Psoas muscle (tissue), 8 donors: ENCODE measurements at places on chromosomes 2 and 18. TPM values are rescaled to one million over a fixed set of nuclear protein-coding genes. Genes with fewer than 3 reads are reported as not detected.
A peak's percentile ranks its signal among the peaks of the same experiment; 100 is the strongest.

- H3K4me1 ChIP-seq = no peaks in the 10 kb centered on the region
- H3K27ac ChIP-seq = no peak overlapping the region
- no peak for DNase-seq
Observed at GRCh38 chr2:136101042-136101441, 16.9 kb downstream of the CXCR4 start.

DNA sequence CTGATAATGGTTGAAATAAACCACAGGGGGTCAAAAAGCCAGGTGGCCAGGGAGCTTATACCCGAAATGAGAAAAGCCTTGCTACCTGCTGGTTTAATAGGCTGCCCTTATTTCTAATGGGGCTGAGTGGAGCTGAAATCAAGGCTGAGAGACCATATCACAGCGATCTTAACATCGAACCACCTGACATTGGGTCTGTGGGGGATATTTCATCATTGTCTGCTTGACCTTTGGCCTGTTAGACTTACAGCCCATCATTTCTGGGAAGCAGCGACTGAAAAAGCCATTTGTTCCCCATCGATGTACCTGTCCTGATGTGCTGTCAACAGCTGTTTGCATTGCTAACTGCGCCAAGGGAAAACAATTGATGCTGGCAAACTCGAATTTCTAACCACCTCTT, 199.7 kb upstream of the SLC14A2 start:
- H3K4me3 ChIP-seq = no peak overlapping the region
- no peak overlapping the region for H3K27ac ChIP-seq
- no peaks in the 10 kb centered on the region for H3K36me3 ChIP-seq
- DNase-seq = no peak

DNA sequence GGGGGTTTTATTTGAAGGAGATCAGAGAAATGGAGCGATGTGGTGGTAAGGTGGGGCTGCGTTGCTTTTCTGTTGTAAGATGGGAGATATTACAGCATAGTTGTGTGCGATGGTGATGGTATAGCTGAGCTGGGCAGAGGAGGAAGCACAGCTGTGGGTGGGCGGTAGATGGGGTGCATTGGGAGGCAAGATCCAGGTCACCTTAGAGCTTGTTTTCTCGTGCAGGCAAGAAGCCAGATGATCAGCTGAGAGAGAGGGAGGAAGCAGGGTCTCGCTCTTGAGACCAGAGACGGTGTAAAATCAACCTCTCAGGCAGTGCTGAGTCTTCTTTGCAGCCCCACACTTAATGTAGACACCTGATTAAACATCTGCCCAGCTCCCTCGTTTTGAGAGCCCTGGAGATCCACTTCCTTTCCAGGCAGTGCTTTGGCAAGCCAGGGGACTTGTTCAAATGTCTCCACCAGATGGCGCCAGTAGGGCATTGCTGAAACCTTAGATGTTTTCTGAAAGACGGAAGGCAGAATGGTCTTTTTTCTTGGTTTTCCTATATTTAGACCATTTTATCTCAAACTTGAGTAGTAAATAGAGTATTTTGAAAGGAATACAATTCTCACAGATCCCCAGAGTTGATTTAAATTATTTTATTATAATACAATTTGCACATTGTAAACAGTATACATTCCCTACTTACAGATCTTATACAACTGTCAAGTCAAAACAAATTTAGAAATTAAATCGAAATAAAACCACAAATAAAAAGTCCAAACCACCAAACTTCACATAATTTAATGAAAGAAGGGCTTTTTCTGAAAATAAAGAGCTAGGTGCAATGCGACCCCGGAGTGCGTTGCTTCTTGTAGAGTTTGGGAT, 21.1 kb upstream of the LYPD6B start:
- H3K4me3 ChIP-seq = no peak overlapping the region
- H3K27me3 ChIP-seq = no peaks in the 10 kb centered on the region
- no peaks in the 10 kb centered on the region for H3K4me1 ChIP-seq
- no peak overlapping the region for H3K27ac ChIP-seq

DNA sequence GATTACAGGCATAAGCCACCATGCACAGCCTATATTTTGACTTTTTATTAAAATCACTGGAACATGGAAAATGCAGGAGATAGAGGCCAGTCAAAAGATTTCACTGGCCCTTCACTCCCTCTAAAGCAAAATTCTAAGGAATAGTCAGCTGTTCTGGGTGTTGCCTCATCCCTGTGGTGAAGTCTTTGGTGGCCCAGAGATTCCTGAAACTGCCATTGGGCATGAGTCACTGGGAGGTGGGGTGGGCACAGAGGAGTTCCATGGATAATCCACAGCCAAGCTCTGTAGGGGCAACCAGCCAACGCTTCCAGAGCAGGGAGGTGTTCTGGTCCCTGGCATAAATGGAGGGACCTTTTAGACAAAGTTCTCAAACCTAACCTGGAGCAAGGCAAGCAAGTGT, 89.7 kb upstream of the TTC39C start:
- no peak for DNase-seq
- H3K27ac ChIP-seq = no peak overlapping the region
- H3K4me1 ChIP-seq = no peaks in the 10 kb centered on the region
- no peaks in the 10 kb centered on the region for H3K36me3 ChIP-seq
- H3K4me3 ChIP-seq = no peak overlapping the region

DNA sequence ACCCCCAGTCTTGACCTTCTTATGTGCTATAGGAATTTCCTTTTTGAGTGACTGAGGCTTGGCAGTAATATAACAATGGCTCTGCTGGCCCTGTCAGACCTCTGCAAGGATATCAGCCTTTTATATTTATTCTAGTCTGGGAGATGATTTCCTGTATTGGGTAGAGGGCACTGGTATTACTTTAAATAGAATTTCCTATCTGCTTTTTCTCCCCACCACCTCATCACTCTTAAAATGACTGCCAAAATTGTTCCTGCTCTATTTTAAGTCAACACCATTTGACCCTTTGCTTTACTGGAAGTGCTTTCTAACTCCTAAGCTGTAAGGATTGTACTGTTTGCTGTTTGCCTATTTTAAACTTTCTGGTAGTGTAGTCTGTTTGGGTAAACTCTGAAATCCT, 658.4 kb upstream of the FSHR start:
- H3K27me3 ChIP-seq = no peaks in the 10 kb centered on the region
- DNase-seq = no peak
- H3K36me3 ChIP-seq = no peaks in the 10 kb centered on the region
- no peaks in the 10 kb centered on the region for H3K4me1 ChIP-seq

The CCT4 gene
- total RNA-seq = 132 TPM

DNA sequence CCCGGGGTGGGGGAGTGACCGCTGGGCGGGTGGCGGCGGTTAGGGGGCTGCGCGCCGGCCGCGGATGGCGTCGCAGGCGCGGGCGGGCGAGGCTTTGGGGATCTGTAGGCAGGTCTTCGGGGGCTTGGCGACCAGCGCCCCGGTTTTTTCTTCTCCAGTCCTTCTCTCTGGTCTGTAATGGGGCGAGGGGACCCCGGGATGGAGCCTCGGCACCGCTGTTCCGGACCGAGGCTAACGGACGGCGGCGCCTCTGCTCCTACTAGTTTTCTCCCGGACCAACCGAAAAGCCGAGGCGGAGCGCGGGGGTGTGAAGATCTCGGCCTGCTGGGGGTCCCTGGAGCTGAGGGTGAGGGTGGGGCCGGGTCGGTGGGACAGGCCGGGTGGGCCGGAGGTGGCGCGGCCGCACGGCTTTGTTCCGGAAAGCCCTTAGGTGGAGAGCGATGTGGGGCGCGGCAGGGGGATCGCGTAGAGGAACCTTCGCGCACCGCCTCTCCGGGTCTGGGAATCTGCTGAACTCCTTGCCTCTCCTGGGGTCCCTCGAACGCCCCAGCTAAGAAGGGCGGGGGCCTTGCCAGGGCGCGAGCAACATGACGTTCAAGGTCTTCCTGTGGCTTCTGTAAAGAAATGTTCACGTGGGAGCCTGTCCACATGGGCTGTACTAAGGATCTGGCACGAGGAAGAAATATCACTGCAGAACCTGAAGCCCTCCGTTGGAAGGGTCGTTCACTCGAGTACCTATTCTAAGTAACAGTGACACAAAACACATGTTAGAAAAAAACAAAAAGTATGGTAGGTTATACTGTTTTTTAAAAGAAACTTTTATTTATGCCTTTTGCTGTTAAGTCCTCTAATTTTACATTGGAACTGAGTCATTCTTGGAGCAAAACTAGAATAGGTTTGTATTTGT, 861 bp downstream of the SLC39A10 start:
- peak; percentile 70 for DNase-seq
- H3K4me3 ChIP-seq = peak overlapping the region; percentile 92
- no peaks in the 10 kb centered on the region for H3K36me3 ChIP-seq
- H3K4me1 ChIP-seq = peaks cover 25% of the 10 kb centered on the region
- no peaks in the 10 kb centered on the region for H3K27me3 ChIP-seq
- peak overlapping the region; percentile 91 for H3K27ac ChIP-seq

DNA sequence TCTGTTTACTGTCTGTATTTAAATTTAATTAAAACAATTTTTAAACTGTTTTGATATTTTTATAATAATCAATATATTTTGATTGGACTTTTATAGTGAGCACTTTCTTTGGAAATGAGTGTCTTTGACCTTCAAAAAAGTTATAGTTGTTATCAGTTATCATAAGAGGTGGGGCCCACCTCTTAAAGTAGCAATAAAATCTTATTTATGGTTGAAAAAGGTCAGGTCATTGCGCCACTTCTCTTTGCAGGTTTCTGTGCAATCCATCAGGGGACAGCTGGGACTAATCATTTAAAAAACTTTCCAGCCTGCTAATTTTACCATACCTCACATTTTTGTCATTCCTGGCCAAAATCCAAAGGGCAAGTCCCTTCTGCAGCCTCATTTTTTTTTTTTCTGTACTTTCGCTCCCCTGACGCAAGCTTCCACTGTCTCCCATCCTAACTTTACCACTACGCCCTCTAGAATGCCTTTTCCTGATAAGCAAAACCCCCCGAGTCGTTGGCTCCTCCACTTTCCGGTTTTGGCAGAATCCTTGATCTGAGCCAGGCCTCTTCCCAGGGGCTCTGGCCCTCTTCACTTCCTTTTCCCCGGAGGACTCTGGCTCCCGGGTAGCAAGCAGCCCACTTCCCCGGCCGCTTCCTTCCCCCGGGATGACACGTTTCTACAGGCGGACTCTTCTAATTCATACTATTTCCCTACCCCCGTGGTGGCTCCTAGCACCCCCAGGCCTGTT, 1.1 kb upstream of the SEH1L start:
- H3K4me3 ChIP-seq = peak overlapping the region; percentile 89
- H3K27ac ChIP-seq = peak overlapping the region; percentile 98
- H3K36me3 ChIP-seq = no peaks in the 10 kb centered on the region
- H3K27me3 ChIP-seq = no peaks in the 10 kb centered on the region

The CACNB4 gene
- total RNA-seq = 0.25 TPM

GRCh38 chr2:24977631-24978030, 5.9 kb upstream of the DNAJC27 start:
- H3K27ac ChIP-seq = no peak overlapping the region
- H3K36me3 ChIP-seq = peaks cover 8% of the 10 kb centered on the region
- peaks cover 6% of the 10 kb centered on the region for H3K4me1 ChIP-seq

DNA sequence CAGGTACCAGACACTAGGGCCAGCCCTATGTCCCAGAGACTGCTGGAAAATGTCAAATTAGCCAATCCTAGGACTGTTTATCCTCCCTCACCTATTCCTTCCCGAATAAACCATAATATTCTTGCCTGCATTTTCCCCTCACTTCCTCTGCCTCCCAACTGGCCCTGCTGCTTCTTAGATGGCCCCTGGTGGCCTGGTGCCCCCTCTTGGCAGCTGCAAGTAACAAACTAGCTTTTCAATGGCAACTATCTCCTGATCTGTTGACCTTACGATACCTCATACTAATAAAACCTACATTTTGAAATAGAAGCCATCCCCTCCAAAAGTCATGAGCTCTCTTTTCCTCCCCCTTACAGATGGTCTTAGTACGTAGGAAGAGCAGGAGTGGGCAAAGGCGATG, 132.0 kb downstream of the ALPK2 start:
- H3K4me3 ChIP-seq = no peak overlapping the region
- H3K27me3 ChIP-seq = no peaks in the 10 kb centered on the region
- peaks cover 29% of the 10 kb centered on the region for H3K4me1 ChIP-seq
- DNase-seq = no peak
- no peak overlapping the region for H3K27ac ChIP-seq
- peaks cover 42% of the 10 kb centered on the region for H3K36me3 ChIP-seq

- H3K27me3 ChIP-seq = no peaks in the 10 kb centered on the region
- H3K36me3 ChIP-seq = no peaks in the 10 kb centered on the region
- H3K27ac ChIP-seq = peak overlapping the region; percentile 86
- H3K4me3 ChIP-seq = no peak overlapping the region
- no peak for DNase-seq
Observed at GRCh38 chr2:11370377-11371091, 26.1 kb upstream of the ROCK2 start.

The INHBB gene
- total RNA-seq = 16.3 TPM

GRCh38 chr2:182240862-182241371, 185.9 kb downstream of the PDE1A start:
- H3K27me3 ChIP-seq = no peaks in the 10 kb centered on the region
- H3K4me1 ChIP-seq = no peaks in the 10 kb centered on the region
- H3K27ac ChIP-seq = no peak overlapping the region
- no peak for DNase-seq

DNA sequence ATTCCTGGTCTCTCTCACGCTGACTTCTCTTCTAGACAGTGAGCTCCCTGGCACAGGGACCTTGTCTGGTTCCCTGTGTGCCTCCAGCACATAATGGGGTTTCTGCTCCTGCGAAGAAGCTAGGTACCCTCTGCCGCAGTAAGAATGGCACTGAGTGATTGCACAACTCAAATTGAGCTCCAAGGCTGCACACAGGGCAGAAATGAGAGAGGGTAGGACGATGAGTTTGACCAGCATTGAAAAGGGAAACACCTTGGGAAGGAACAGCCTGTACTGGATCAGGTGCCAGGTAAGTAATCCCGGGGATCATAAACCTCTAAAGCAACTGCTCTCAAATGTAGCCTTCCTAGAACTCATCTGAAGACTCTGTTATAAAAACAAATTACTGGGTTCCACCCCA, 21.0 kb upstream of the MSGN1 start:
- no peak overlapping the region for H3K4me3 ChIP-seq
- H3K36me3 ChIP-seq = no peaks in the 10 kb centered on the region
- H3K4me1 ChIP-seq = peaks cover 28% of the 10 kb centered on the region
- no peak for DNase-seq
- no peaks in the 10 kb centered on the region for H3K27me3 ChIP-seq
- H3K27ac ChIP-seq = no peak overlapping the region

- H3K36me3 ChIP-seq = peaks cover 8% of the 10 kb centered on the region
- H3K27me3 ChIP-seq = no peaks in the 10 kb centered on the region
- peak; percentile 61 for DNase-seq
- H3K4me3 ChIP-seq = no peak overlapping the region
- no peak overlapping the region for H3K27ac ChIP-seq
Observed at GRCh38 chr2:54657664-54658083, 65.8 kb upstream of the EML6 start.

The DTNA gene
- 103 TPM for total RNA-seq

The PDE11A gene
- 39.7 TPM for total RNA-seq
